ENCODE measurements at places on chromosomes 11 and 22.

GRCh38 chr11:68683536-68684384, 584 bp upstream of the GAL start:
- no peak for DNase-seq

DNA sequence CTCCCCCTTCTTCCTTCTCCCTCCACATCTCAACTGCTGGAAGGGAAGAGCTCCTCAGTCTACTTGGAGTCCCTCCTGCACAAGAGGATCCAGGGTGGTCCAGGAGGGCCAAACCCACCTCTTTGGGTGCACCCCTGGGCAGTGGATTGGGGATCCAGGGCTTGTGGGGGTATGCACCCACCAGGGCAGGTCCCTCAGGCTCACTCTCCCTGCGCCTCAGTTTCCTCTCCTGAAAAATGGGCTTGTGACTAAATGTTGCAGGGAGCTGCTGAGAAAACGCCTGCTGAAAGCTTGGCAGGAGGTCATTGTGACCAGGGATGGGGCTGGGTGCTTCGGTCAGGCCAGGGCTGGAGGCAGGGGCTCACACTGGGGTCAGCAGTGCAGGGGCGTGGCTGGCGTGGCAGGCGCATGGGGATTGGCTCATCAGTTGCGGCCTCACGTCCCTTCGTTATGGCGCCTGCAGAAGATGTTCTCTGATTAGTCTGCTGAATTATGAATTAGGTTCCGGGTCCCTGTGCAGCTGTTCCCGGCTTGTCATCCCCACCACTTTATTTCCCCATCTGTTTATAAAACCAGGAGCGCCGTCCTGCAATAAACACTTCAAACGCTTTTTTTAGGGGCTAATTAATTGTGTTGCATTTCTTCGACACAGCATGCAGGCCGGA, 25.7 kb upstream of the CCDC188 start:
- DNase-seq, result no peak

- DNase-seq, result no peak
These were observed 56.8 kb downstream of the ELFN2 start for GRCh38 chr22:37370306-37370979.

DNA sequence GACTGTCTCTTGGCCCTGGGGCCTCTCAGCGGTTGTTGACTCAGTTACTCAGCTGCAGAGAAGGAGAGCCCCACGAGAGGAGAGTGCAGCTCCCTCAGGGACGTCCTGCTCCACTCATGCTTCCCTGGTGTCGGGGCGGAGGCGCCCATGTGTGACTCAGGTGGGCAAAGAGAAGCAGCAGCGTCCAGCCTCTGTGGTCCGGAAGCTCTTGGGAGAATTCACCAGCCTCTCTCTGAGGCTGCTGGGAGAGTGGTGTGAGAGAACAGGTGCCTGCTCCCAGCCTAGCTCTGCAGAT, 25.7 kb downstream of the GLB1L2 start:
- DNase-seq, result no peak

DNA sequence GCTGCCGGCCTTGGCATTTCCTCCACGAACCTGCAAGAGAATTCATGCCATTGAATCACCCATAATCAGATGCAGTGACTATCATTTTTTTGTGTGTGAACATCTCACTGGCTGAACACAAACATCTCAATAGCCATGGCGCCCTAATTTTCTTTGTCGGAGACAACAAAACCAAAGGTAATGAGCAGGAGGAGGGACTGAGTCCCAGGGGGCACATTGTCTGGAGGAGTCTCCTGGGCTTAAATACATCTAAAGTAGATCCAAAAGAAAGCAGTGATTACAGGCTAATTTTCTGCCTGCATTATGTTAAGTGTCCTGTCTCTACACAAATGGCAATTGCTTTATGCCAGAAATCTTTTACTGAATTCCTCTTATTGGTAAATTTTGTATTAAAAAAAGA, 113.5 kb downstream of the NTM start:
- no peak for DNase-seq

DNA sequence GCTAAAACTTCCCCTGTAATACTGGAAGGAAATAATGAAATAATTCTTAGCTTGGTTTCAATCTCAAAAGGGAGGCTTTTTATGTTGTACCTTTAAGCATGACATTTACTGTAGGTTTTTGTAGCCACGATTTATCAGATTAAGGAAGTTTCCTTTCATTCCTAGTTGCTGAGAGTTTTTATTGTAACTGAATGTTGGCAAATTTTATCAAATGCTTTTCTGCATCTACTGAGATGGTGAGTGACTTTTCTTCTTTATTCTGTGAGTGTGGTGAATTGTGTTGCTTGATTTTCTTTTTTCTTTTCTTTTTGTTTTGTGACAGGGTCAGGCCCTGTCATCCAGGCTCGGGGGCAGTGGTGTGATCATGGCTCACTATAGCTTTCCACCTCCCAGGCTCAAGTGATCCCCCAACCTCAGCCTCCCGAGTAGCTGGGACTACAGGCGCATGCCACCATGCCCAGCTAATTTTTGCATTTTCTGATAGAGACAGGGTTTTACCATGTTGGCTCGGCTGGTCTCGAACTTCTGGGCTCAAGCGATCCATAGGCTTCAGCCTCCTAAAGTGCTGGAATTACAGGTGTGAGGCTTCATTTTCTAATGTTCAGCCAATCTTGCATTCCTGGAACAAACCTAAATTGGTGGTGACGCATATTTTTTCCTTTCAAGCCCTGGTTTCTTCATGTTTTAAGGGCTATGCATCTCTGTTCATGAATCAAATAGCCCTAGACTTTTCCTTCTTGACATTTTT, 26.2 kb downstream of the SUSD2 start:
- DNase-seq, result no peak

- DNase-seq, result no peak
These were observed 13.1 kb upstream of the ANGPTL5 start for GRCh38 chr11:101929294-101929915.

DNA sequence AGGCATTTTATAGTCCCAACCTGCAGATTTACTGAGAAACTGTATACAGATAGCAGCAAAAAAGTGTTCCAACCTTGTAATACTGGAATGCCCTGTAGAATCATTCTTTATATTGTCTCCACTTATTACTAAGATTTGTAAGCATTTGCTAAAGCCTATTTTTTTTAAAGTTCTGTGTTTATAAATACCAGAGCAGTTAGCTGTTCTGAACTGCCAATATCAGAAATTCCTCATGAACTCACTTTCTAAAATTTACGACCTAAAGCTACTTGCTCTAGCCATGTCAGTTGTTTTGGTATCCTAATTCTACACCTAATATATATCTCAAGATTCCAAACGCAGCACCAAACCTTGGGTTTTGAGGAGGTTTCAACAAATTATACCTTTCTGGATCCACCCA, 103.2 kb downstream of the C11orf65 start:
- DNase-seq, result no peak

- DNase-seq, result no peak
These were observed 19.3 kb upstream of the IL10RA start for GRCh38 chr11:117966908-117967307.

DNA sequence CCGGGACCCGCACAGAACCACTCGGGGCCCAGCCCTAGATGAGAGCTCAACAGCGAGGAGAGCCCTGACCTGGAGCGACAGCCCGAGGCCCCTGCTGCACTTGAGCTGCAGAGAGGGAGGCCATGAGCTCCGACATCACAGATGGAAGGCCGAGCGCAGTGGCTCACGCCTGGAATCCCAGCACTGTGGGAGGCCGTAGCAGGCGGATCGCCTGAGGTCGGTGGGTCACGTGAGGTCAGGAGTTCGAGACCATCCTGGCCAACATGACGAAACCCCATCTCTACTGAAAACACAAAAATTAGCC, 13.8 kb upstream of the BRSK2 start:
- DNase-seq, result no peak

GRCh38 chr22:34620832-34621231, 445.1 kb upstream of the ISX start:
- DNase-seq, result no peak

DNA sequence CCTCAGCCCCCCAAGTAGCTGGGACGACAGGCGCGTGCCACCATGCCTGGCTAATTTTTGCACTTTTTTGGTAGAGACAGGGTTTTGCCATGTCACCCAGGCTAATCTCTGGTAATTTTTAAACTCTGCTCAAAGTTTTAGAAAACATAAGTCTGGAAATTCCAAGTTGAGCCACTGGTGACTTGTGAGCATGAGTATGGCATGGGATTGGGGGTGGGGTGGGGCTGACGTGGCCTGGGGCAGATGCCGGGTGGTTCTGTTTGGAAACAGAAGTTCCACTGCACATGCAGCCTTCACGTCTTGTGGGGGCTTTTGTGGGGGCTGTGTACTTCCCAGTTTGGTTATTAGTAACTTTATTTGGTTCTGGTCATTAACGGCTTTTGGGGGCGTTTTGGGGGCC, 67.3 kb downstream of the PTPRJ start:
- DNase-seq, result no peak

DNA sequence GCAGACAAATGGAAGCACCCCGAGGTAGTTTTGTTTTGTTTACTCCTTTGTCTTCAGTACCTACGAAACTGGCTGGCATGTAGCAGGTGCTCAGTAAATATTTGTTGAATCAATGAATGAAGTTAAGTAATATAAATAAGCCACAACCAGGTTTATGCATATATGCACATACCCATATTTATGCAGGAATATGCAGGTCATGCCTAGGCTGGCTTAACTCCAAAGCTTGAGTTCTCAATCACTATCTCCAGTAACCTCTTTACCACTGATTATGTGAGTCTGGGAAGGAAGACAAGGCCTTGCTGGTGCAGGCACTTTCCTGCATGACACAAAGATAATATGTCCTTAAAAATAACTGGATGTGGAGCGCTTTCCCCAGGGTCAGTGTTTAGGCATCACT, 27.5 kb downstream of the ARL14EP start:
- DNase-seq, result no peak
